Hepatocyte (in vitro differentiated cells): ENCODE measurements at places on chromosomes 5 and 9.

DNA sequence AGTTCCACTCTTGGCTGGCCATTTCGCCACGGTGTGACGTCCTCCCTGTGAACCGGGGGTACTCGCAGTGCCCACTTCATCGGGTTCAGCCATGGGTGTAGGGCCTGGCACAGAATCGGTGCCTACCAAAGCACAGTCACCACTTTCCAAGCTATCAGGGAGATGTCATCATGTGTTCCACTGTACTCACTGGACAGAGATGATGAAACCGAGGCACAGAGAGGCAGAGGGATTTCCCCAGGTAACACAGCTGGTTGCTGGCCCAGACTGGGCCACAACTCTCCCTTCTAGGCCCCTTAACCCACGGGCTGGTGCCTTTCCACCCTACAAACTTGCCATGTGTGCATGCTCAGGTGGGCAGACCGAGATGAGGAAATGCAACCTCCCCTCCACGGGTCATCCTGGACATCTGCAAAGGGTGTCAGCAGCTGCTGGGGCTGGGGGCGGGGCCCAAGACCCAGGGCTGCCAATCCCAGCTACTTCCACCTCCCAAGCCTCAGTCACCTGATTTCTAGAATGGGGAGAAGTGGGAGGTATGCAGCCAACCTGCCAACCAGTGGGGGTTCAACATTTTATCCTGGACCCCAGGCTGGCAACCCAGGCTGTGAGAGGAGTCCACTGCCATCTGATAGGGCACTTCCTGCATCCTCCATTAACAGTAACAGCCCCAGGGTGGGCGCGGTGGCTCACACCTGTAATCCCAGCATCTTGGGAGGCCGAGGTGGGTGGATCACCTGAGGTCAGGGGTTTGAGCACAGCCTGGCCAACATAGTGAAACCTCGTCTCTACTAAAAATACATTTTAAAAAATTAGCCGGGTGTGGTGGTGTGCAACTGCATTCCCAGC lies 893 bp upstream of the SH2D3C start:
- DNase-seq, result no peak

DNA sequence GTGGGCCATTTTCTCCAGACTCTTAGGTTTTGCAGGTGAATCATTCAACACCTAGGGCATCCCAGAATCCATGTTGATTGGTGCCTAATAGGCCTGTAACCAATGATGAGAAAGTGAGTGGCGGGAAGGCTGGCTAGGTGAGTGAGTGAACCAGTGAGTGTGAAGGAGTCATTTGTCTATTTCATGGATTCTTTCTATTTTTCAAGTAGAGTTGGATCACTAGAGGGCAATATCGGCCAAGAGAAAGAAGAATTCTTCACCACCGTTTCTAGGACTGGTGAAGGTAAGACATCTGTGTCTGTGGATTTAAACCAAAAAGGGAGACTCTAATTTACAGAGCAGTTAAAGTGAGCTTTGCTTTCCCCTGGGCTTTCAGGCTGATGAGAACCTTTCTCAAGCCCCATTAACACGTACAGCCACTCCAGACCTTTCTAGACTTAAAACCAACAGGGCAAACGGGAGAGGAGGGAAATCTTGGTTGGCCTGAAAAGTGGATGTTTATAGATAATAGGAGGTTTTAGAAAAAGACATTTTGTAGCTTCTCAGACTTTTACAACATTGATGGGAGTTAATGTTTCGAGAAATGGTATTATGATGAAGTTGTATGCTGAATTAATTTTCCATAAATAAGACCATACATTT lies 114.3 kb upstream of the IL12B start:
- DNase-seq, result peak; percentile 70

GRCh38 chr9:106291786-106292185 lies 571.2 kb upstream of the ZNF462 start:
- no peak for DNase-seq

DNA sequence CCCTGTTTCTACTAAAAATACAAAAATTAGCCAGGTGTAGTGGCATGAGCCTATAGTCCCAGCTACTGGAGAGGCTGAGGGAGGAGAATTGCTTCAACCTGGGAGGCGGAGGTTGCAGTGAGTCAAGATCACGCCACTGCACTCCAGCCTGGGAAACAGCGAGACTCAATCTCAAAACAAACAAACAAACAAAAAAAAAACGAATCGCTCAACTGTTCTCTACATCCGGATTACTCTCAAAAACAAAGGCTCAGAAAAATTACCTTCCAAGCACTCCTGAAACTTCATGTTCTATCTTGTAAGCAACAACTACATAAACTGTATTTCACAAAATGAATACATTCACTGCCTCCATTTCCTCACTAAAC lies 14.0 kb downstream of the UBAP2 start:
- no peak for DNase-seq

DNA sequence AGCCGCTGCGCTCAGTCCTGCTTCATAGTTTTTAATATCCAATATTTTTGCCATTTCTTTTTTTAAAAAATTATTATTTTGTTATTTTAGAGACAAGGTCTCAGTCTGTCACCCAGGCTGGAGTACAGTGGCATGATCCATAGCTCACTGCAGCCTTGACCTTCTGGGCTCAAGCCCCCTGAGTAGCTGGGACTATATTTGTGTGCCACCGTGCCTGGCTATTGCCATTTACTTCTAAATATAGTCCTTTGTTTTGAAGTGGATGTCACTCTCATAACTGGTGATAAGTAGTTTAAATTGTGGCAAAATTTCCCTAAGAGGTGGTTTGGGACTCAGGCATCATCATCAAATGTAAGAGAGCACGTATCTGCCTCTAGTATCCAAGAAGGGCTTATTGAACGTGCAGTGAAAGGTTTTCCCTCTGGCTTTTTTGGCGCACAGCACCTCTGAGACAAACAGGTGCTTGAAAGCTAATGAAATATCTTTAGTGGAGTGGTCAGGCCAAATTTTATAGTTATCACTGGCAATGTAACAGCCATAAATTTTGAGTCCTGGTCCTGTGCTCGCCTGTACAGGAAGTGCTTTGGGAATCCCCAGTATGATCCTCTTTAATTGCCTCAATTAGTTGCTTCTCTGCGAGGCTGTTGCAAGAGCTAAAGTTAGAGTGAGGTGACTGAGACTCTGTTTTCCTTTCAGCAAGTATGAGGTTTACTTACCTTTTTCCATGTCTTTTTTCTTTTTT lies 14.8 kb downstream of the STXBP1 start:
- no peak for DNase-seq

DNA sequence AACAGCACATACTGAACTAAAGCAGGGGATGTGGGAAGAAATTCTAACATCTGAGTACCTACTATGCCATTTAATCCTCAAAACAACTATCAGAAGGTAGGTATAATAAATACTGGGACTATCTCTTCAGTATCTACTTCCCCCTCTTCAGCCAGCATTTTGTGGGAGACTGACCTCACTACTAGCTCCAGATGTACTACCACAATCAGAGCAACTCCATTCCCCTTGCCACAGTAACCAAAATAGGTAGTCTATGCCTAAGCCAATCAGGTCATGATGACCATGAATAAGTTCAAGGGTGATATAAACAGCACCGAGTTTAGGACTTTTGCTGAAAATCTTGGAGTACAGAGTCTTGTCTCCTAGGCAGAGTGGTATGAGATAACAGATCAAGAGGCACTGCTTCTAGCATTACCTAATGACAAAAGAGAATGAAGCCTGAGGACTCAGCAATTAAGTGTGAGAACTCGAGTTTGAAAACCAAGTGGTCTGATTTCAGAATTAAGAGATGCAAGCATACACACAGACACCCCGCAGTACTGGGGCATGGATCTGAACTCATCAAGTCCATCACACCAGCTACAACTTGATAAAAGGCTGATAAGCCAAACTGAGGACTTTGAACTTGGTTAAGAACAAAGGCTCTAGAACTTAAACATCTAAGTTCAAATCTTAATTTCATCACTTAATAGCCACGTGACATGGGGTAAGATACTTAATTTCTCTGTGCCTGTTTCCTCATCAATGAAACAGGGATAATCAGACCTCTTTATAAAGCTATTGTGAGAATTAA lies 9.7 kb downstream of the FNIP1 start:
- DNase-seq, result no peak

GRCh38 chr5:109819878-109820277 lies 130.2 kb downstream of the MAN2A1 start:
- DNase-seq, result no peak

DNA sequence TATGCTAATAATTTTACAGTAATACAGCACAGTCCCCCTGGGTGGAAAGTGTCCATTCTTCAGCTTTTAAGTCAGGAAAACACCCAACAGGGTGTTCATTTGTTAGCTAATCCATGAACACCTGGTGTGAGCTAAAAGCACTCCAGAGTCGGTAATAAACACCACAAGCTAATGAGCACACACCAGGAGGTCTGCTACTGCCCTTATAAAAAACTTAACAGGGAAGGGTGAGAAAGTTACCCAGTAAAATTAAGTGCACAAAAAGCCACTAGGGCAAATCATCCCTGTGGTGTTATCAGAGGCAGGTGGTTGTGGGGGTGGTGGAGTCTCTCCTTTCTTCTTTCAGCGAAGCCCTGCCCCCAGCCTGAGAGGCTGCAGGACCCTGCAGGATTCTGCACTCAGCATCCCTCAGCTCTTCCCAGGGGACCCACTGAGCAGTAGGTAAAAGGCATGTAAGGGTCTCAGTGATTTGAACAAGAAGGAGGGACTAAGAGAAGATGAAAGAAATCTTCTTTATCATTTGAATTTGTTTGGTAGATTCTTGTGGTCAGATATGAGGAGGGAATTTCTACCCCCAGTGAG lies 14.4 kb downstream of the GDNF start:
- no peak for DNase-seq

DNA sequence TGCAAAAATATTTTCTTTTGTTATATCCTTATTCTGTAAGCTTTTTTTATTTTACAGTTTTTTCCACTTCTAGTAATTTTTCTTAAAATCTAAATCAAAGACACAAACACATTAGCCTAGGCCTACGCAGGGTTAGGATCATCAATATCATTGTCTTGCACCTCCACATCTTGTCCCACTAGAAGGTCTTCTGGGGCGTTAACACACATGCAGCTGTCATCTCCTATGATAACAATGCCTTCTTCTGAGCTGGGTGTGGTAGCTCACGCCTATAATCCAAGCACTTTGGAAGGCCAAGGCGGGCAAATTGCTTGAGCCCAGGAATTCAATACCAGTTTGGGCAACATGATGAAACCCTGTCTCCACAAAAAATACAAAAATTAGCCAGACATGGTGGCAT lies 78.9 kb upstream of the LRRC70 start:
- no peak for DNase-seq

DNA sequence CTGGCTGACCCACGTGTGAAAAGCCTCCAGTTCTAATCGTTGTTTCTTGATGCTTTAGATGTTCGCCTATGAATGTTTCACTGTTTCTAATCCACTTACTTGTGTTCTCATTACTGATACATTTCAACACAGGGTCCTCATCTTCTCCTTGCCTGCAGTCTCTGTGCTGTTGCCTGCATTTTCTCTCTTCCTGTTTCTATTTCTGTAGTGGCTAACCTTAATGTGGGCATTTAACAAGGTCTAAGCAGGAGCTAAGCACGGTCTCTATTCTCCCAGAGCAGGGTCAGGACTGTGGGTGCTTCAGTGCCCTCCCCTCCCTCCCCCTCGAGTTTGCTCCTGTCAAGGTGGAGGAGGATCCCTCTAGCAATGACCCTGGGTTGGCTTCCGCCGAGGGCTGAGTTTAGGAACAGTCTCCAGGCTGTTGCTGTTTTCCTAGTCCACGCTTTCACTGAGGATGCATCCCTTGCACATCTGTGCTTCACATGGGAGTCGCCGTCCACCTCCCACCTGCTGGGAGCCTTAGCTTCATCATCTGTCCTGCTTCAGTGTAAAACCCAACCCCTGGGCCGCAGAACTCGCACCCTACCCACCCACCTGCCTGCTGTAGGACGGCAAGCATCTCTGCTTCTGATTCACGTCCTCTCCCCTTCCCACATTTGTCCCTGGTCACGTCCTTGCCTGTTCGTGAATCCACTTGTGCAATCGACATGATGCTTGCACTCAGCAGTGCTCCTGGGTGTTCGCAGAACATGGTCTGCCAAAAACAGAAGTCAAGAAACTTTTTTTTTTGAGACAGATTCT lies 2.4 kb upstream of the EXOC3 start:
- DNase-seq, result no peak

GRCh38 chr5:124963236-124963919 lies 216.9 kb upstream of the ZNF608 start:
- DNase-seq, result peak; percentile 73

- peak; percentile 66 for DNase-seq
Observed at GRCh38 chr5:5350101-5350500, 72.4 kb upstream of the ICE1 start.

DNA sequence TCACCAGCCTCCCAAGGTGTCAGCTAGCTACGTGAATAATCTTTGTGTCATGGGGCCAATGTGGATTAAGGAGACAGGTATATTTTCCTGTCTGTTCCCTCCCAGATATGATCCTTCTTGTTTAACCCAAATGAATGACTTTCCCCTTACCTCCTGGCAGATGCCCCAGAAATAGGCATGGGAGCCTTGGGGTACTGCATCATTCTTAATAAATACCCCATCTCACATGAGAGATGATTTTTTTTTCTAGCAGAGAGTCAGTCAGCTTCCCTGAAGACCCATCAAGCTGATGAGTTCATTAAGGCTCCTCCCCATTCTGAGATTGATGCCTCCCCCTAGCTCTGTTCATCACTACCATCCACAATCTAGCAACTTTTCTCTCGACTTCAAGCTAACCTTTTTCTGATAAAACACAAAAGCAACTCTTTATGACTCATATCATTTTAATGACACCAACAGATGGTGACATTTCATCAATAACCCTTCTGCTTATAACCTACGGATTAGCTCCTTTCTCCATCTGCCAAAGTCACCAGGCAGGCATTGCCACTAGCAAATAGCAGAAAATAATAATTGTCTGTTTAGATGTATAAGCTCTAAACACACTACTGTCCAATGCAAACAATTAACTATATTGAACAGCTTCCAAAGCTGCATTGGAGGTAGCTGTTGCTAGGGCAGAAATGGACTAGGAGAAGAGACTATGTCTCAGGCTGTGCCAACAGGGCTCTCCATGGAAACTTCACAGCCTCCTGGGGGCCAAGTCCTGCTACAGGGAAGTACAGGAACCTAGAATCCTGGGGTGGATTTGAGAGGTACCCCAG lies 143.7 kb downstream of the ACER2 start:
- no peak for DNase-seq

GRCh38 chr5:51731421-51732029 lies 348.3 kb downstream of the ISL1 start:
- DNase-seq, result no peak

DNA sequence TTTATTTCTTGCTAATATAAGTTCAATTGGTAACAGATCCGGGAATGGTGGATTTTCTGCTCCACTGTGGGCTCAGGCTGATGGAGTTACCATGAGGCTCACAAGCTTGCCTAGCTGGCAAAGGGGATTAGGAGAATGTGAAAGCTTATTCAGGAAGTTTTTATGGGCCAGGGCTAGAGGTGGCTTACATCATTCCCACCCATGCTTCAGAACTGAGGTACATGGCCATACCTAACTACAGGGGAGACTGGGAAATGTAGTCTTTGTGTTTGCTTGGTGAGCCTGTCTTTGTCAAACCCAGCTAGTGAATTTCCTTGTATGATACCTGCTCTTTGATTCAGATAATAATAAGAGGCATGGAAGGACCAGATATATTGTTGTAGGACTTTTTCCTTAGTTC lies 105.9 kb upstream of the DHFR start:
- no peak for DNase-seq
